ENCODE measurements at places on chromosomes 5 and 9.

DNA sequence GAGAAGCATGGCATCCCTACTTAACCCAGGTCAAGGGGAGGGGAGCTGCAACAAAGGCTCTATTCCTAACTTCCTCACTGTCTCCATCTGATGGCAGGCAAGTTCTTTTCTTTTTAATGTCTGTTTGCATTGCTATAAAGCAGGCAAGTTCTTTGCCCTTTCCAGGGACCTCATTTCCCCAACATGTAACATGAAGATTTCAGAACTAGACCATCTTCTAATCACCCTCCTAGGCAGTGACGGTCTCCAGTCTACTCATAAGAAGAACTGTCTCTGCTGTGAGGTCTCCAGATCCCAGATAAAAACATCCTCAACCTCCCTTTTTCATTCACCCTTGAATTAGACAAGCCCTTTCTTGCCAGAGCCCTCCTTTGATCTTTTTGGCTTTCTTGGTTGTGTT, 42.1 kb downstream of the PPP1R2B start:
- DNase-seq = no peak

DNA sequence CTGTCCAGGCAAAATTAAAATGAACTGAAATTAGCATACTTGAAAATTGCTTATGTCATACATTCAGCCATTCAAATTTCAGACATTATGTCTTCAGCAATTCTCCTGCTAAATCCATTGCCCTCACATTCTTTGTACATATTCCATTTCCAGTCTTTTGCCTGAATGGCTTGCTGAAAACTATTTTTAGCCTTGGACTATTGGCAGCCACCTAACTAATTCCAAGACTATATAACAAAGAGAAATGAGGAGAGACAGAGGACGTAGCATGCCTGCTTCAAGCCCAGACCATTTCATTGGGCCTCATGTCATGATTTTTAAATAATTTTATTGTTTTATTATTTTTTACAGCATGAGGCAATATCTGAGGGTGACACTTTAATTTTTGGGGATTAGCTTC, 100.3 kb downstream of the MRPS30 start:
- no peak for DNase-seq

DNA sequence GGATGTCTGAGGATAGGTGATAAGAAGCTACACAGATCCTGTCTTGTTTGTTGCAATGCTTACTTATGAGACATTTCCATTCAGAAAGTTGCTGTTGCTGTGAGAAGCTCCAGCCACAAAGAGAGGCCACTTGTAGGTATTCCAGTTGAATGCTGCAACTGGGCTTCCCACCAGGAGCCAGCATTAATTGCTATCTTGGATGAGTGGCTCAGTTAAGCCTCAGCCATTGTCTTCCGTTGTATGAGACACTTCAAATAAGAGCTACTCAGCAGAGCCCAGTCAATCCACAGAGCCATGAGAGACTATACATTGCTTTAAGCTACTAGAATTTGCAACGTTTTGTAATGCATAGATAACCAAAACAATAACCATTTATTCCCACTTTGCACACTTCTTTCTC, 104.3 kb upstream of the ARRDC3 start:
- no peak for DNase-seq

DNA sequence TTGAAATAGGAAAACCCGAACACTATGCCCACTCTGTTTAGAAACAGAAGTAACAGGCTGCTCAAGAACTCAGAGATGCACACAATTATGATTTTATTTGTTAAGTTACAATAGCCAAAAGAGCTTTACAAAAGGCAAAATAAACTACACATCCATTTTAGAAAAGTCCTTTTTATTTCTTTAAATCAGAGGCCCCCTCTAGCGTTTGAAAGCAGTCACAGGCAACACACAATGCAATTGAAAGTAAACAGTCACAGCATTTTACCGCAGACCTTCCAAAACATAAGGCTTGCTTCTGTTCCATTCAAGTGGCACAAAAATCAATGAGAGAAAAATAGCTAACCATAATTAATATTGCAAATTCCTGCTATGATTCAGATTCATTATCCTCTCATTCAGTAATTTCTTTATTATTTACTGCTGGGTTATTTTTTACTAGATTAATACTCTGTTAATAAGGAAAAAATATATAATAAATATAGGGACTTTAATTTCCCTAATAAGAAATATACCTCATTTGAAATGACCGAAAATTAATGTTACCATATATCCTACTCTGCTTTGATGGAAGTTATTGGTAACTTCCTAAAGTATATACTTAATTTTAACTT, 78.3 kb downstream of the CEP120 start:
- DNase-seq = peak; percentile 24

- DNase-seq = no peak
Observed at GRCh38 chr9:76203373-76203772, 190.9 kb downstream of the RFK start.

DNA sequence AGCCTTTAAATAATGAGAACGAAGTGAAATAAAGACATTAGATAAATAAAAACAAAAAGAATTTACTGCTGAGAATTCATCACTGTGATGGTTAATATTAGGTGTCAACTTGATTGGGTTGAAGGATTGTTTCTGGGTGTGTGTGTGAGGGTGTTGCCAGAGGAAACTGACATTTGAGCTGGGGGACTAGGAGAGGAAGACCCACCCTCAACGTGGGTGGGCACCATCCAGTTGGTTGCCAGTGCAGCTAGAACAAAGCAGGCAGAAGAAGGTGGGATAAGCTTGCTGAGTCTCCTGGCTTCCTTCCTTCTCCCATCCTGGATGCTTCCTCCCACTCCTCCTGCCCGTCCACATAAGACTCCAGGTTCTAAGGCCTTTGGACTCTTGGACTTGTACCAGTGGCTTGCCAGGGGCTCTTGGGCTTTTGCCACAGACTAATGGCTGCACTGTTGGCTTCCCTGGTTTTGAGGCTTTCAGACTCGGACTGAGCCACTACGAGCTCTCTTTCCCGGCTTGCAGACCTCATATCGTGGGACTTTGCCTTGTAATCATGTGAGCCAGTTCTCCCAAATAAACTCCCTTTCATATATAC, 43.7 kb upstream of the ABL1 start:
- DNase-seq = no peak

DNA sequence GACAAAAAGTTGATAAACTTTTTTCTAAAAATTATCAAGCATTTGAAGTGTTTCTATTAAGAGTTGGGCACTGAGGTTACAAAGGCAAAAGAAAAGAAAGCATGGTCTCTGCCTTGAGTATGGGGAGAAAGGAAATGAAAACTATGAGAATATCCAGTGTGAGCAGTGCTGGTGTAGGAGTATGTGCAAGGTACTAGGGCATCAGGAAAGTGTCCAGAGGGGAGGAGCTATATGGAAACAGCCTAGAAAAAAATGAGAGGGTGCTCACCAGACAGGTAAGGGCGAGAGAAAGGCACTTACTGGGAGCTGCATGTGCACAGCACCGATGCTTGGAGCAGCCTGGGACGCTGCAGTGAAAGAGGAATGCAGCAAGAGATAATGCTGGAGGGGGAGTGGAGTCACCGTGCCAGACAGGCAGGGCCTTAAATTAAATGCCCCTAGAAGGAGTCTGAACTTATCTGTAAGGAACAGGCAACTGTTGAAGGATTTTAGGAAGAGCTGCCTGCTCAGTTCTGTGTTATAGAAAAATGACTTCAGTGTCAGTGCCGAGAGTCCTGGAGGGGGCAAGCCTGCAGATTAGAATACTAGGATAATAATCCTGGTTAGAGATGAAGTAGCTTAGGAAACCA, 14.0 kb downstream of the MCC start:
- no peak for DNase-seq

GRCh38 chr5:10469253-10470050, 27.8 kb downstream of the ROPN1L start:
- DNase-seq = no peak

- DNase-seq = no peak
Observed at GRCh38 chr5:42886635-42887034, 74.9 kb upstream of the SELENOP start.

- no peak for DNase-seq
Observed at GRCh38 chr9:30039712-30040111, 2344.7 kb upstream of the ACO1 start.
